Stimulated activated CD8-positive, alpha-beta memory T cell treated with anti-CD3 and anti-CD28 coated beads, Interleukin-4, amount 100 ng/mL, for 1 hour (primary cell): ENCODE measurements at places on chromosomes 7 and 10.

- no peak for DNase-seq
These were observed 362.3 kb upstream of the MTPN start for GRCh38 chr7:136339464-136339863.

DNA sequence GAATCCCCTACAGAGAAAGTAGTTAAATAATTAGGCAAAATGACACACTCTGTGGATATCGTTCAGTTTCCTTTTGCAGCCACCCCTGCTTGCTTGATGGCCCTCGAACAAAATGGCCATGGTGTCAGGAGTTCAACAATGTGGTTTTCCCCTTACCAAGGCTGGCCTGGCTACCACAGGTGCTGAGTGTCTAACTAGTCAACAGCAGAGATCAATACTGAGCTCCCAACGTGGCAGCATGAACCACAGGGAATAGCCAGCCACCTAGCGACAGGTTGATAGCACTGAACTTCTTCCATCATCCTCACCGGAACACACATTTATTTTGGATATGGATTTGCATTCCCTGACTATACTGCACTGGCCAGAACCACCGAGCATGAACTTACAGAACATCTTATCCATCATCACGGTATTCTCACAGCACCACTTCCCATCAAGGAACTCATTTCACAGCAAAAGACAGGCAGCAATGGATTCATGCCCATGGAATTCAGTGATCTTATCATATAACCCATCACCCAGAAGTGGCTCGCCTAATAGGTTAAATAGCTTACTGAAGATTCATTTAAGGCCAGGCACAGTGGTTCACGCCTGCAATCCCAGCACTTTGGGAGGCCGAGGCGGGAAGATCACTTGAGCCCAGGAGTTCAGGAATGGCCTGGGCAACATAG lies 6.3 kb downstream of the C10orf67 start:
- DNase-seq: no peak

DNA sequence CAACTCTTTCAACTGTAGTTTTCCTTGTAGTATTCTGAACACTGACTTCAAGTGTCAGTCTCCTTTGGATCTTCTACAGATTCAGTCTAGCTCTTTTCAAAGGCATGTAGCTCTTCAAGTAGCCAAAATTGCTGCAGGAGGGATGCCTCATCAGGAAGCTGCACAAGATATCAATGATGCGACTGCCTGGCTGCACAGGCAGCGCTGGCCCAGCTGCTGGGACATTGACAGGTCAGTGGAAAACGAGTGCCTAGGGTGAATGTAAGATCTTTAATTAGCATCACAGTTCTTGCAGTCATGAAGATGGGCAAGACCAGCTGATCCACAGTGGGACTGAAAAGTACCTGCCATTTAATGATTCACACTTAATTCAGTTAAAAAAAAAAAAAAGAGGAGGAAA lies 167.6 kb downstream of the ANK3 start:
- DNase-seq: no peak

GRCh38 chr10:103661198-103661950 lies 167.9 kb downstream of the NEURL1 start:
- DNase-seq: peak; percentile 7

DNA sequence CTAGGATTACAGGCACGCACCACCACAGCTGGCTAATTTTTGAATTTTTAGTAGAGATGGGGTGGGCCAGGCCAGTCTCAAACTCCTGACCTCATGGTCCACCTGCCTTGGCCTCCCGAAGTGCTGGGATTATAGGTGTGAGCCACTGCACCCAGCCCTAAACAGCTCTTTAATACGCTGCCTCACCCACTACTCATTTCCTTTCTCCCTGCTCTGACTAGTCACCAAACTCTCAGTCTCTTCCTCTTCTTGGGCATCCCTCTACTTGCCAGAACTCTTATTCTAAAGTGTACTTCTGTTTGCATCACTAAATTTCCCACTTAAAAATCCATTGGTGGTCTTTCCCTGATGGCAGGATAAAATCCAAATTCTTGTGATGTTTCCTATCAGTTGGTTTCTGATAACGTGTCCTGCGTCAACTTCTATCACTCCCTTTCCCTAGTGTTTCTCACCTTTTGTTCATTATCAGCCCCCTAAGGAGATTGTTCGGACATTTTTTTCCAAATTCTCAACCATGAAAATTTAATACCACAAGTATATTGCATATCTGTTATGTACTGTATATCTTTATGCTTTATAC lies 124.7 kb downstream of the CUBN start:
- no peak for DNase-seq

DNA sequence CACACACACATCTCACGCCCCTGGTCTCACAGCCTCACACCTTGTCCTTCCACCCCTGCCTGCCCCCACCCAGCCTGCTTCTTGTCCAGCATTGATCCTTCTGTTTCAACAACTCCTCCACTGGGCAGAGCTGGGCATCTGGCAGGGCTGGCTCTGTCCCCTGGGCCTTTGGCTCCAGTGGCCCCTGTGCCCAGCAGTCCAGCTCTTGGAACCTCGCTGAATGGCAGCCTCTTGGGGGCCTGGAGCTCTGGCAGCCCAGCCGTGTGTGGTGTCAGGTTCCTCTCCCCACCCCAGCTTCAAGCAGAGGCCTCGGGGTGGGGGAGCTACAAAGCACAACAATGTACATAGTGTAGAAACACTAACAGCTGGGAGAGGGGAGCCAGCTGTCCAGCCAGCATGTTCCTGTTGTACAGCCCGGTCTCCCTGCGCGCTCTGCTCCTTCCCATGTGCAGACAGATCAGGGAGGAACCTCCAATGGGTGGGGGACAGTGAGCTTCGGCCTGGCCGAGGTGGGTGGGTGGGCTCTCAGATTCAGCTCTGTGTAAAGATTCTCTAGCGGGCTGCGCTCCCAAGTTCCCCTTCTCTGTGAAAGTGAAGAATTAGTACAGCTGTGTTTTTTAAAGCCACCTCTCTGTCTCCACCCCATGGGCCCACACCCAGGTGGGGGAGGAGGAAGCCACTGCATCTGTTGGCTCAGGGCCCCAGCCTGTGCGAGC lies 19.4 kb downstream of the ZMIZ2 start:
- DNase-seq: no peak

DNA sequence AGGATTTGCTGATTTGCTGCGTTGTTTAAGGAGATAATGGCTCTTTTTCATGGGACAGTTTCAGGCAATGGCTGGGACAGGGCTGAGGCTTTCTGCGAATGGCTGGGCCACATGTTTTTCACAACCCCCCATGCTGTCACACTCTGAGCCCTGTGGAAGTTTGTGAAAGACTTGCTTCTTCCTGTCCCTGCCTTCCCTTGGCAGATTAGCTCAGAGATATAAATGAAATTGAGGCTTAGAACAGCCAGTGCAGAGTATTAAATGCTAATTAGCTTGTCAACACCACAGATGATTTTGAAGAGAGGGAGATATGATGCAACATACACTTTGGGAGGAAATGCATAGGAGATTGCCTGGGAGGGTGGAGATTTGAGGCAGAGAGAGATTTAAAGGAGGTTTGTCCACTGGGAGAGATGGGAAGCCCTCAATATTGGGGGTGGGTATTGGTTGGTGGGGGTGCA lies 232.0 kb downstream of the SH2D4B start:
- DNase-seq: no peak

GRCh38 chr10:15068802-15069201 lies 19.8 kb downstream of the ACBD7 start:
- DNase-seq: no peak

DNA sequence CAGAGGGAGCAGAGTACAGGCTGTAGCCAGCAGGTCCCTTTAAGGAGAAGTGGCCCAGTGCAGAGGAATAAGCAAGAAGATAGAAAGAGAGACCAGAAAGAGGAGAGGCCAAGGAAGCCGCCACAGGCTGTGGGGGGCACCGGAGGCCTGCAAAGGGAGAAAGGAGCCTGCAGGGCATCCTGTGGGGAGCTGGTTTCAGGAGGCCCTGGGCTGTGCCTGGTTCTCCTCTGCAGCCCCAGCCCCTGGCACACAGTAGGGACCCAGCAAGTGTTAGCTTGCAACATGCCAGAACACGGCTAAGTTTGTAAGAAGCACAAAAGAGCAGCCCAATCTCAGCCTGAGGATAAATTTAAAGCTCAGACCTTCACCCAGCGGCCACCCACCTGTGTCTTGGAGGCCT lies 12.3 kb upstream of the C10orf71 start:
- DNase-seq: no peak

- no peak for DNase-seq
These were observed 22.1 kb downstream of the BAG3 start for GRCh38 chr10:119673271-119673670.

GRCh38 chr7:54882694-54883093 lies 123.7 kb upstream of the SEC61G start:
- DNase-seq: no peak

DNA sequence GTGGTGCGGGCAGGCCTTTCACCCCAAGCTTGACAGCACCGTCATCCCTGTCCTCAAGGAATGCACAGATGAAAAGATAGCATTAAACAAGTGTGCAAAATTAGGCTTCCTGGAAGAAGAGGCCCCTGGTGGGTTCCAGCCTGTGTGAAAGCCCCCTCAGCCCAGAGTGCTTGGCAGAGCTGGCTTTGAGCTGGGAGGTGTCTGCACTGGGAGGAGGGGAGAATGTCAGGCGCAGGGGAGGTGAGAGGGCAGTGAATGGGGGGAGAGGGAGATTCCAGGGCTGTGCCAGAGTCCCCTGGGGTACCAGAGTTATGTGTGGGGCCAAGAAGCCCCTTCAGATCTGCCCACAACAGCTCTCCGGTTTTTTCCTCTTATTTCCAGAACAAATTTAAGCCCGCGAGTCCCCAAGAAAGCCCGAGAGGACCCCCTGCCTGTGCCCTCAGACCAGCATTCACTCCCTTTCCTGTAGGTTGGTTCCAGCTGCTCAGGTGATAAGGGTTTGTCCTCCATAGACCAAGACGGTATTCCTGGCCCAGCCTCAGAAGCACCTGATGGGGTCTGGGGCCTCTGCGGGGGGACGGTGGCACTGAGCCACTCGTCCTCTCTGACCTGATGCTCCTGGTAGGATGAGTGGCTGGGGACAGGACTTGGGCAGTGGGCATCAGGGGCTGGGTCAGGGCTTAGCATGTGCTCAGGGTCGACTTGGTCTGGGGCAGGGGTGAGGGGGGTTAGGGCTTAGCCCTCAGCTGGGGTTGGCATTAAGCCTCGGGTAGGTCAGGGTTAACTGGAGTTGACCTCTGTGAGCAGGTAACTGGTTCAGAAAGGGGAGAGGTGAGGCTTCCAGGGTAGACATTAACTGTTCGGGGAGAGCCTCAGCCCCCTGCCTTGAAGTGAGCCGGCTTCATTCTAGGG lies 43.4 kb downstream of the ADCYAP1R1 start:
- no peak for DNase-seq

DNA sequence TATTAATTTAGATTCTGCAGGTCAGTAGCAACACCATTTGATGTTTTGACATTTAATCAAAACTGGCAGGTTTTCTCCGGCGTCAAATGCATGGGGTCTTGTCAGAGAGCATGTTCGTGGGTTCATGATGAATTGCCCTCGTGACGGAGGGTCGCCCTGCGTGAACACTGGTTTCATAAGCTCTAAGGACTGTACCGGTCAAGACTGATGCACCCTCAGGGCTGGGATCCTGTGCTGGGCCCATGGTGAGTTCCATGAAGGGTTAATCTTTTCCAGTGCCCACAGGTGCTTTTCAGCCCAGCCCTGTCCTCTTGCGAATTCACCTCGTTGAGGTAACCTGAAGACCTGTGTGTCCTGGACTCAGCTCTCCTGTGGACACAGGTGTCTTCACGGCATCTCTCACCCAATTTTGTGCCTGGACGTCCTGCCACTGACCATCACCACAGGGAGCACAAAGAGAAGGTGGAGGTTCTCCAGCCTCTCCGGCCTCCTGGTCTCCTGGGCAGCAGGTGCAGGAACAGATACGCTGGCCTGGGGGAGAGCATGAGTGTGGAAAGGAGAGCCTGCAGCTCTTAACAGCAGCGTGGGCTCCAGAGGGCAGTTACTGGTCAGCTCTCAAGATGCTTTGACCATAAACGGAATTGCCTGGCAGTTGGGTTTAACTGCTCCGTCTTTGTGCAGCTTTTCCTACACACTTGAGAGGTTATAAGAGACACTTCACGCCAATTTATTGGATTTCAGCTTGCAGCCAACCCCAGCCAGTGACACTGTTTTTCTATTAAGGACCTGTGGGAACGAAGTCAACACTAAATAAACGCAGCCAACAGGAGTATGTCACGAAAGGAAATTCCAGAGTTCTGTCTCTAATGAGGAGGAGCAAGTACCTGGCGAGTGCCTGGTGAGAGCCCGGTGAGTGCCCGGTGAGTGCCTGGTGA lies 37.4 kb upstream of the CFAP46 start:
- no peak for DNase-seq

- DNase-seq: no peak
These were observed 80.4 kb downstream of the ADK start for GRCh38 chr10:74231375-74231774.

GRCh38 chr10:11207560-11207844 lies 189.8 kb downstream of the CELF2 start:
- DNase-seq: no peak

DNA sequence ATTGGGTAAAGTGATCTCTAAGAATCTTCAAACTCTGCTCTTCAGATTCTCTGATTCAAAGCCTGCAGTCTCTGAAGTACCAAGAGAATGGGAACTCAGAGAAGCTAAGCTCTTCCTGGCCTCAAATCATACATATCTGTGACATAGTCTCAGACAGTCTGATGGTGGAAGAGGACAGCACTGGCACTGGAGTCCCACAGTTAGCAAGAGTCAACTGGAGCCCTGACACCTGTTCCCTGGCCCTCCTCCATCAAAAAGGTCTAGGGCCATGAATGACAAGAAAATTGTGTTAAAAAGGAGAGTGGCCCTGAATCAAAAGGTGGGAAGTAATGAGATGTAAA lies 37.7 kb downstream of the PRSS2 start:
- no peak for DNase-seq

- DNase-seq: no peak
These were observed 303.0 kb downstream of the PRKG1 start for GRCh38 chr10:51377070-51377931.

GRCh38 chr10:121942749-121943416 lies 15.1 kb upstream of the ATE1 start:
- no peak for DNase-seq
